ENCODE measurements at places on chromosomes 5 and 9. TPM values are rescaled to one million over a fixed set of nuclear protein-coding genes. Genes with fewer than 3 reads are reported as not detected.

The PAPPA gene
- total RNA-seq, result 1.3 TPM

The TOR2A gene
- total RNA-seq, result 31.0 TPM

The ANKRD34B gene
- total RNA-seq, result not detected

The SLC34A1 gene
- not detected for total RNA-seq

The SLC23A1 gene
- 166 TPM for total RNA-seq

The DIPK1B gene
- total RNA-seq, result 1.7 TPM

The PLCXD3 gene
- total RNA-seq, result 2.8 TPM

DNA sequence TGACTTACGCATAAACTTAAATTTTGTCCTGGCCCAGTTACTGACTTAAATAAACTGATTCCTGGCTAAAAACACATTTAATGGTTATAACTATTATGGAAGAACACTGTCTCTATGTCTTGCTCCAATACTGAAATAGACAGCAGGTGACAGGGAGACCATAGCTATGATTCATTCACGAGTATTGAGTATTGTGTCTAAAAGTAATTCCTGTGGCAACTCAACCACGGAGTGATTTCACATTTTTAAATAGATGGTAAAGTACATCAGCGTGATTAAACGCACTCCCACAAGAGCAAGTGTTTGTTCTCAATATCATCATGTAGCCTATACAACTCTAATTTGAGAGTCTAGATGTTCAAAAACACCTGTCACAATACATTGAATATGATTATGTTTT is 35.9 kb upstream of the PCSK1 start:
- DNase-seq, result no peak

DNA sequence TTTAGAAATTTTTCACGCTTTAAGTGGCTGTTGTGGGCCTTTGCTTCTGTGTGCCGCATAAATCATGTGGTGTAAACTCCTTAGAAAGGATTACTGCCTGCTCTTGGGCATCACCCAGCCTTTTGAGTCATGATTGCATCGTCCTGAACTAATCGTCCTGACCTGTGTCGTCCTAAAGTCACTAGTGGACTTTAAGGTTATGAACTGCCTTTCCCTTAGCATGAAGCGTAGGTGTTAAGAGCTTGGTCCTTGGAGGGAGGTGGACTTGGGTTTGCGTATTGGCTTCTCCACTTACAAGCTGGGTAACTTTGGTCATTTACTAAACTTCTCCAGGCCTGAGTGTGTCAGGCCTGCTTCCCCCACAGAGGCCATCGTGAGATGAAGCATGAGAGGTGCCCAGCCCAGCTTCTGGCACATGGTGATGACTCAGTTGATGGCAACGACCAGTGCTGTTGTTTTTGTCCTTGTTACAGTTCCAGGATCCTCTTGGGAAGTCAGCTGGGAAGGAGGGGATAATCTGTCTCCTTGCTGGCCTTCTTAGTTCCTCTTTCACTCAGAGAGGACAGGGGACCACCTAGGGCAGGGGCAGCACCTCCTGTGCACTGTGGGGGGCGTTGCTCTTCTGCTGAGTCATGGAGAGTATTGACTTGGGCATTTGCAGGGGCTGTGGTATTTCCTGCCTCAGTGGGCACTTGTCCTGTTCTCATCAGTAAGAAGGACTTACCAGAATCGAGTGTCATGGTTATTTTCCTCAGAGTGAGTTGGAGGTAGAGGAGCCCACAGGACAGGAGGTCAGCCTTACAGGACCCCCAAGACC is 54.2 kb upstream of the NCS1 start:
- no peak for DNase-seq

DNA sequence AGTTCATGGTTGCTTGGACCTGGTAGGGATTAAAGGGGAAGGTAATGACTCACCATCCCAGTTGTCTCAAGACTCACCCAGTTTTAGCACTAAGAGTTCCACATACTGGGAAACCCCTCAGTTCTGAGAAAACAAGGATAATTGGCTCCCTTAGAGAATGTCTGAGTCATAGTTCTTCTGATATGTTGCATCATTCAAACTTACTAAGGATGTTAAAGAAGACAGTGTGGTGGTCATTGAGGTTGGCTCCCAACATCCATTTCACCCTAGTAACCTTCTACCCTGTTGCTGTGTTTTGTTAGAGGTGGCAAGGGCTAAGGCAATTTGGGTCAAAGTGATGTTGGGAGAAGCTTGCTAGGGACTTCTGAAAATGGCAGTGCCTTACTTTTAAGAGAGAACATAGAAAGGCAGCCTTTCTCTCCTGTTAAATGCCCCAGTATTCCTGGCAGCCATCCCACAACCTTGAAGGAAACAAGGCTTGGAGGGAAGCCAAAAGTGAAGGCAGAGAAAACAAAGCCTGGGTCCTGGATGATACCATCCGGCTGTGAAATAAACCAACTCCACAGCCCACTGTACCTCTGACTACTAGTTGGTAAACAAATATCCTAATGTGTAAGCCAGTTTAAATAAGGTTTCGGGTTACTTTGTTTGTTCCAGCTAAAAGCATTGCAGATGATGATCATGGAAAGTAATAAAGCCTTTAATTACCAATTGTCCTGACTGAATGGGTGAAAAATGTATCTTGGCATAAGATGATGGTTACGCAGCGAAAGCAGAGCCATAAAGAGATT is 80.4 kb upstream of the ADAMTSL1 start:
- DNase-seq, result no peak

DNA sequence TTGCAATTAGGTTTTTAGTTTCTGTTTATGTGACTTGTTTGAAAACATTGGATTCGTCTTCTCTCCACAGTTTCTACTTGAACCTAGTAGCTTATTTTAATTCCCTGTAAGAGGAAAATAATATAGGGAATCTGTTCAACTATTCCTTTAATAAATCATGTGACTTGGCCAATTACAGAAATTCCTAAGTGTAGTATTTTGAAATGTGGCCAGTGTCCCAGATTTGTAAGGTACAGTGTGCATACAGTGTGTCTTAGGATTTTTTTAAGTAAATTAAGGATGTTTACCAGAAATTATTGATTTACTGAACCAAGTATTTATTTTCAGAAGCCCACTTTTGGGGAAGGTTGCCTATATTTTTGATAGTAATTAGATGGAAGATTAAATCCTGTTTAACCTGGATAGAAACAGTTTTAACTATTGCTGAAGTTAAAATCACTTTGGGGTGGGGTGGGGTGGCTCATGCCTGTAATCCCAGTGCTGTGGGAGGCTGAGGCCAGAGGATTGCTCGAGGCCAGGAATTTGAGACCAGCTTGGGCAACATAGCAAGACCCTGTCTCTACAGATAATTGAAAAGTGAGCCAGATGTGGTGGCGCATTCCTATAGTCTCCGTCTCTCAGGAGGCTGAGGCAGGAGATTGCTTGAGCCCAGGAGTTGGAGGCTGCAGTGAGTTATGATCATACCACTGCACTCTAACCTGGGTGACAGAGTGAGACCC is 36.9 kb downstream of the G3BP1 start:
- no peak for DNase-seq

GRCh38 chr9:126420135-126420534 is 93.5 kb downstream of the MVB12B start:
- DNase-seq, result no peak

- no peak for DNase-seq
Measured at GRCh38 chr5:1881098-1881572, 1.6 kb downstream of the IRX4 start.

DNA sequence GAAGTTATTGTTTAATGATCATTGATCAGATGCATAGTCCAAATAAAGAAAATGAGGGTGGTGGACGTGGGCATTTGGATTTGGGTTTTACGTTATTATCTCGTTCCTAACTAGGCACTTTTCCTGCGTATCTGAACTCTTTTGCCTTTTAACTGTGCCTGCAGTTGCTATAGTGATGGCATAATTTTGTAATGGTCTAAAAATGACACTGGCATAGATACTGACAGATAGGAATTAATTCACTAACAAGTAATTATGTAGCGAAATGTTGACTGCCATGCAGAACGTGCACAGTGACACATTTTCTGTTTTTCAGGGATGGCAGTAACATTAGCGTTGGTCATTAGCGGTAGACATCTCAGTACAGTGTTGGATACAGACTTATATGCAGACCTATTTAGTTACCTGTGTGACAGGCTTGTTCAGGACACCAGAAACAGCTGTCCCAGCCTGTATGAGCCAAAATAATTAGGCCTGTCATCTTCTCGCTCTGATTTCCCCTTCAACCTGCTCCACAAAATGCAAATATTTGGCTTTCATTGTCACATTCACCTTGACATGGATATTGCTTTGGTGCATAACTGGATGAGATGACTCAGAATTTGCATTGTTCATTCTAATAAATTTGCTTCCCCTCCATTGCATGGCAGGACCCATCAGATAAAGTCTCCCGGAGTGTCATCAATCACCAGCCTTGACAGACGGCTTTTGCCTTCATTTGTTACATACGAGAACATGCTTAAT is 413.3 kb upstream of the IRX1 start:
- no peak for DNase-seq

GRCh38 chr5:151772846-151773561 is 1.2 kb downstream of the G3BP1 start:
- DNase-seq, result no peak

- no peak for DNase-seq
Measured at GRCh38 chr9:124843456-124844034, 9.7 kb upstream of the WDR38 start.

GRCh38 chr9:5577225-5577624 is 51.7 kb upstream of the RIC1 start:
- DNase-seq, result no peak

- DNase-seq, result no peak
Measured at GRCh38 chr9:109086221-109086620, 33.5 kb downstream of the TMEM245 start.

DNA sequence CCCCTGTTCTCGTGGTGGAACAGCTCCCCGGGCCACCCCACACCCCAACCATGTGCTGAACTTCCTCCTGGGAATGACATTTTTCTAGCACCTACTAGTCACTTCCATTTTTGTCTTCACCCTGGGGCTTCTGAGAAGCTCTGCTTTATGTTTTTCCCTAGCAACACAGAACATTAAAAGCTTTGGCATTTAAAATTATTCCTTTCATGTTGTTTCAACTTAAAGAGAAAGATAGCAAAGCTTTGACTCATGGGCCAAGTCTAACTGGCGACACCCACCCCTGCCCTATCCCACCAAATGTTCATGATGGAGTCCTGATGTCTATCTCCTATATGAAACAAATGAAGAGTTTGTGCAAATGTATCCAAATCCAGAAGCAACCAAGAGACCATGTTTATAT is 22.4 kb downstream of the BOD1 start:
- DNase-seq, result no peak

DNA sequence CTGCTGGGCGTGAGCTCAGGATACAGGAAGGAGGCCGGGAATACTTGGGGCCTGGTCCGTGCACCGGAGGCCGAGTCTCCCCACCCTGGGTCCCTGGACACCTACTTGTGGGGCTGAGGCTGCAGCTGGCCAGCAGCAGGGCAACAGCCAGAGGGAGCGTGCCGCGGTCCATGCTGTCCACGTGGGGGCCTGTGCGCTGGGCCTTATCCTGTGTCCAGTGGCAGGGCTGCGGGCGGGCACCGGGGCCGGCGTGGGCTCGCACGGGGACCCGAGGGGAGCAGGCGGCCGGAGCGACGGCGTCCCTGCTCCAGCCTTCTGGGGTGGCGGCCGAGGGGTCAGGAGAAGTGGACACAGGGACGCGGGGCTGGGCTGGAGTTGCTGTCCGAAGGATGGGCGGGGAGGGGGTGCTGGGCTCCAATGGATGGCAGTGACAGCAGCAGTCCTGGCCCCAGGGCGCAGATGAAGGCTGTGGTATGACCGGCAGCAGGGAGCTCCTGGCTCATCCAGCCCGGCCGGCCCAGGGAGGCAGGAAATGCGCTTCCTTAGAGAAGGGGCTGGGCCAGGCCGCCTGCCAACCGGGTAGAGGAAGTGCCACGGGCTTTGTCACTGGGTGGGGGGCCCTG is at the start of gene ENG:
TSS of gene ENG (minus strand) at position 475 of the 623 bp plus-strand sequence. CDS start at position 172, 303 bp downstream.
- no peak for DNase-seq

DNA sequence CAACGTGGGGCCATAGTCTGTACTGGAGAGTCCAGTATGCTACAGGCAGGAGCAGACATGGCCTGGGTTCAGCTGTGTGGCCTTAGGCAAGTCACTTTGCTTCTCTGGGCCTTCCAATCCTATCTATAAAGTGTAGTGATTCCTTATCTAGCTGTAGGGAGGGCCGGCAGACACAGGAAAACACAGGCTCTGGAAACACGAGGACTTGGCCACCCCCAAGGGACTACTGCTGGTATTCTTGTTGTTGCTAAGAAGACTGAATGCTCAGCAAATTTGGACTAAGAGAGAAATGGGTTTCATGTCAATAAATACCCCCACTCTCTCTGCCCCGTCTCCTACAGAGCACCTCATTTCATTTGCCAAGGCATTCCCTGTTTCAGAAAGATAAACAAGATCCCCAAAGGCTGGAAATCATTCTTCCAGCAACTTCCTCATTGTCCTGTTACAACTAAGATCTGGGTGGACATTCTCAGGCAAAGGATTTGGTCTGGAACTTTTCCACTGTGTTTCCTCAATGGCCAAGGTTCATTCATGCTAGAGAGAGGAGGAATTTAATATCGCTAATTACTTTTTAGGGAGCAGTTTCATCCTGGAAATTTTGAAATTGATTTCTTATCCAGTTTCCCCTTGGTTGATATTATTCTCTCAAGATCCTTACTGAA is 105.8 kb downstream of the GABBR2 start:
- no peak for DNase-seq

GRCh38 chr5:43304525-43304924 is 8.7 kb downstream of the HMGCS1 start:
- DNase-seq, result no peak

DNA sequence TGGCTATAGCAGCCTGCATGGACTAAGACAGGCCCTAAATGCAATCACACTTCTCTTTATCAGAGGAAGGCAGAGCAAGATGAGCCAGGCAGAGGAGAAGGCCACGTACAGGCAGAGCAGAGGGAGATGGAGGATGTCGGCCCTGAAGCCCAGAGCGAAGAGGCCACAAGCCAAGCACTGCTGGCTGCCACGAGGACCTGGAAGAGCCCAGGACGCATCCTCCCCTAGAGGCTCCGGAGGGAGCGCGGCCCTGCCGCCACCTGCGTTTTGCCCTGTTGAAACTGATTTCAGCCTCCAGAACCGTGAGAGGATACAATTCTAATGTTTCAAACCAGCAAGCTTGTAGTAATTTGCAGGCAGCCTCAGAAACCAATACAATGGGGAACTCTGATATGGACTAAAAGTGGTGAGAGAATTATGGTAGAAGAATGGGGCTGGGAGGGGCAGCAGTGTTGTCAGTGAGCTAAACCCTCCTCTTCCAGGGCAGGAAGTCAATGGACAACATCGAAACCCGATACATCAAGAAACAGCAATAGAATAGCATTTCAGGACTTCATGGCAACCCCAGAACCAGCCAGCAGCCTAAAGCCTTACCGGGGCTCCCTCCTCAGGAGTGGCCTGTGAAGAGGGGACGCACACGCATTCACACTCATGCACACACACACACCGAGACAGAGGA is 32.6 kb downstream of the ADAMTS2 start:
- no peak for DNase-seq

DNA sequence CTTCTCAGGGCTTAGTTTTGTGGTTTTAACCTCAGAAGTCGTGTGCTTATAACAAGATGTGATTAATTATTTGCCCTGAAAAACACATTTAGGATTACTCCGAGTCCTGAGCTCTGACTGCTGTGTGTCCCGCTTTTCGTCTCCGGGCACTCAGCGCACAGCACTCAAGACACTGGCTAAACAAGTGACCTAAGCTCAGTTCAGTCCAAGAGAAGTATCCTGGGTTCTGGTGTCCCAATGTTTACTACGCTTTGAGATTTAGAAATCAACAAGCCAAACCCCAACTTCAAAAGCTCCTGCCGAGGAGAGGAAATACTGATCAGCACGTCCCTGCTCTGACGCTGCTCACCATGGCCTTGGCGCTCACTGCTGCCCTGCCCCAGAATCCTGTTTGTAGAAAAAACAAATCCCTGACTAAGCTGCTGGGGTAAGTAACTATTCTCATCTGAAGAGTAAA is 53.2 kb downstream of the IPPK start:
- no peak for DNase-seq

GRCh38 chr5:114702136-114702535 is 340.3 kb downstream of the KCNN2 start:
- no peak for DNase-seq
